Left lung (tissue), 14 donors: ENCODE measurements at places on chromosomes 6 and 20. TPM values are rescaled to one million over a fixed set of nuclear protein-coding genes. Genes with fewer than 3 reads are reported as not detected.

- no peaks in the 10 kb centered on the region for H3K36me3 ChIP-seq
- H3K27ac ChIP-seq, result no peak overlapping the region
- H3K4me3 ChIP-seq, result no peak overlapping the region
- no peaks in the 10 kb centered on the region for H3K4me1 ChIP-seq
Observed at GRCh38 chr6:135774006-135774405, 77.5 kb upstream of the PDE7B start.

GRCh38 chr6:156699017-156699421 lies 78.2 kb upstream of the ARID1B start:
- no peaks in the 10 kb centered on the region for H3K4me1 ChIP-seq
- H3K36me3 ChIP-seq, result no peaks in the 10 kb centered on the region
- no peak for DNase-seq
- H3K27ac ChIP-seq, result no peak overlapping the region
- H3K4me3 ChIP-seq, result no peak overlapping the region
- no peaks in the 10 kb centered on the region for H3K27me3 ChIP-seq

The CST4 gene
- not detected for total RNA-seq

DNA sequence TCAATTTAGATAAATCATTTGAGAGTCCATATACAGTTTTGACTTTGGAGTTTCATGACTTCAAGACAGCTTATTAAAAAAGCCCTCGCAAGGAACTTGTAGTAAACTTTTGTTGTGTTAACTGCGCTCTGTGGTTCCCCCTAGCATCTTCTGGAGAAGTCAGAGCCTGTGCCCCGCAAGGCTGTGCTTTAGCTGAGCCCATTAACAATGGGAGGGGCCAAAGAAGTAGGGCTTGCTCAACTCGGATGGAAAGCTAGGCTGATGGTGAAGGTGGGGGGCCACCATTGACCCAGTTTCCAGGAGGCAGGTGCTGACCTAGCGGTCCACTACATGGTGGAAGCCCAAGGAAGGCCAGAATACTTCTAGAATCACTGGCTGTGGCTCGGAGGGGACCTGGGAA lies 29.3 kb upstream of the OVOL2 start:
- H3K36me3 ChIP-seq, result no peaks in the 10 kb centered on the region
- no peak overlapping the region for H3K4me3 ChIP-seq
- no peak for DNase-seq
- H3K4me1 ChIP-seq, result no peaks in the 10 kb centered on the region
